ENCODE measurements at places on chromosomes 13 and 19. TPM values are rescaled to one million over a fixed set of nuclear protein-coding genes. Genes with fewer than 3 reads are reported as not detected.

OR7C1 gene
- 0.13 TPM for polyA plus RNA-seq

ABHD13 gene
- 12.7 TPM for polyA plus RNA-seq

NR1H2 gene
- polyA plus RNA-seq: 36.2 TPM

KIR2DL3 gene
- not detected for polyA plus RNA-seq

CLEC4G gene
- not detected for polyA plus RNA-seq

VWA8 gene
- 23.1 TPM for polyA plus RNA-seq

LRCH1 gene
- polyA plus RNA-seq: 34.0 TPM

TEX101 gene
- not detected for polyA plus RNA-seq

TSC22D1 gene
- polyA plus RNA-seq: 244 TPM

EMP3 gene
- 80.5 TPM for polyA plus RNA-seq

CEACAM16 gene
- not detected for polyA plus RNA-seq

TMIGD2 gene
- polyA plus RNA-seq: 0.61 TPM

SLC7A1 gene
- 18.8 TPM for polyA plus RNA-seq

EEF1AKMT1 gene
- 15.3 TPM for polyA plus RNA-seq

NRTN gene
- polyA plus RNA-seq: 5.5 TPM

LIG4 gene
- 20.9 TPM for polyA plus RNA-seq

CYP4F3 gene
- 0.71 TPM for polyA plus RNA-seq

ZNF99 gene
- polyA plus RNA-seq: 1.0 TPM

Data from left renal cortex interstitium (tissue), 4 donors.